Activated CD4-positive, alpha-beta T cell treated with anti-CD3 and anti-CD28 coated beads, Interleukin-2, amount 10 ng/mL, durations not matched to agents 7 days and 5 days (primary cell): ENCODE measurements at places on chromosomes 1 and 21.

- no peak for DNase-seq
Observed at GRCh38 chr1:220420726-220421125, 107.2 kb upstream of the MARK1 start.

DNA sequence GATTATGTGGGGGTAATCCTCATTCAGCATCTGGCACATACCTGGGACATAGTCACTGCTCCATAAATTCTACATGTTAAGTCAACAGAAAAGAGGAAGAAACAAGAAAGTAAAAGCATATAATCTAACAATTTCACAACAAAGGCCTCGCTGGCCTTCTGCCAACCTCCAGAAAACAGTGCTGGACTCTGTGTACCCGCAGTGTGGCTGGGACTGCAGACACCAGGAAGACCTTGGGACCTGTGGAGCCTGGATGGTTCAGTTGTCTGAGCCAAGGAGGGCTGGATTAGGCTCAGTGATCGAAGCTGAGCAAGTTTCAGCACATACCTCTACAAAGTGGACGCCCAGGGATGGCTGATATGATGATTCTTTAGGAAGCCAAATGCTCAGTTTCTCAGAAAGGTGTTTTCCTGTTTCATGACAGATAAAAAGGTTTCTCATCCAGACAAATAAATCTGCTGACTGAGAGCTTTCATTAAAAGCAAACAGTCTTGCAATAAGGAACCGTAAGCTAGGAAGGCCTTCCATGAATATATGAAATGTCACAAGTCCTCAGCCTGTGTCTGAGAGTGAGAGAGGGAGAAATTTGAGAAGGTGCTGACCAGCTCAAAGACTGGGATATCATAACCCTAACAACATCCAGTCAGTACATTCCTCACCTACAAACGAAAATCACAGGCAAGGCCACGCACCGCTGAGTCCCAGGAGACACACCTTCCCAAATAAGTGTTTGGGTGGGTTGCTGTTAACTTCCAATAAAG lies 48.4 kb downstream of the CAPZB start:
- DNase-seq: no peak

DNA sequence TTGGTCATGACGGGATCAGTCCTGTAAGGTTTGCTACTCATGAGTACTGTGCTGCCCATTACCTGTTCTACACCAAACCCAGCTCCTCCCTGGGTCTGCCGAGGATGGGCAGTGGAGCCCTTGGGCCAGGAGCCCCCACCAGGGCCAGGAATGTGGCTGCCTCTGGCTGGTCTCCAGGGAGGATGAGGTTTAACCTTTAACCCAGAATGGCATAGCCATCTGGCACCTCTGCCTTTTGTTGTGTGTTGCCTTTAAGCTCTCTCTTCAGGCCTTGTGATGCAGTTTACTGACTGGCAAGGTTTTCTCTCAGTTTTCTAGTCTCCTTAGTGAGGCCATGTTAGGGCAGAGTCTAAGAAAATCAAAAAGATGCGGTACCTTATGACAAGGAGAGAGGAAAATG lies 38.6 kb downstream of the SIPA1L2 start:
- no peak for DNase-seq

- no peak for DNase-seq
Observed at GRCh38 chr21:9753943-9754342, 767.4 kb upstream of the TPTE start.

- DNase-seq: no peak
Observed at GRCh38 chr21:33815143-33815707, 100.4 kb downstream of the ATP5PO start.

DNA sequence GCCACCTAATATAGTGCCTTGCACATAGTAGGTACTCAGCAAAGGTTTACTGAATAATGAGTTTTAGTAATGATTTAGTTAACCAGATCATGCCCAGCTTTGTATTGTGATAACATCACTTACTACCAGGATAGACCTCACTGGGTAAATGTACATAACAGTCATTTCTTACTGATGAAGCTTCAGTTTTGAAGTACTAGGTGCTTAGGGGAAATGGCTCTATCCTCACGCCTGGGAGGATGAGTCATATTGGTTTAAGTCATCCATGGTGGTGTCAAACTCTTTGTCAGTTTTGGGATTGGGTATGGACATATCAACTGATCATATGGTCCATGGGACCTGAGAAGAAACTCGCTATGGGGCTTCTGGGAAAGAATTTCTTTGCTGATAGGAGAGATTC lies 90.6 kb upstream of the USP24 start:
- no peak for DNase-seq

DNA sequence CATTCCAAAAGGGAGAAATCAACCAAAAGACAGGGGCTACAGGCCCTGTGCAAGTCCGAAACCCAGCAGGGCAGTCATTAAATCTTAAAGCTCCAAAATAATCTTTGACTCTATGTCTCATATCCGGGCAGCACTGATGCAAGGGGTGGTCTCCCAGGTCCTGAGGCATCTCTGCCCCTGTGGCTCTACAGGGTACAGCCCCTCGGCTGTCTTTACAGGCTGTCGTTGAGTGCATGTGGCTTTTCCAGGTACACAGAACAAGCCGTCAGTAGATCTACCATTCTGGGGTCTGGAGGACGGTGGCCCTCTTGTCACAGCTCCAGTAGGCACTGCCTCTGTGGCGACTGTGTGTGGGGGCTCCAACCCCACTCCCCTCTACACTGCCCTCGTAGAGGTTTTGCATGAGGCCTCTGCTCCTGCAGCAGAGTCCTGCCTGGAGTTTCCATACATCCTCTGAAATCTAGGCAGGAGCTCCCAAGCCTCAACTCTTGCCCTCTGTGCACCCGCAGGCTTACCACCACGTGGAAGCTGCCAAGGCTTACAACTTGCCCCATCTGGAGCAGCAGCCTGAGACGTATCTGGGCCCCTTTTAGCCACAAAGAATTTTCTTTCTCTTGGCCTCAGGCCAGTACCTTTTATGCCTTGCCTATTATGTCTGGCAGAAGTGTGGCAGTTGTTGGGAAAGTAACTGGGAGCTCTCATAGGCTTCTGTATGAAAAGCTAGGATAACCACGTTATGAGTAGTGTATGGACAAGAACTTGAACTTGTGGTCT lies 52.5 kb downstream of the POU2F1 start:
- no peak for DNase-seq

GRCh38 chr1:155043301-155043702 lies 7.8 kb upstream of the ADAM15 start:
- no peak for DNase-seq

- no peak for DNase-seq
Observed at GRCh38 chr1:218374401-218375353, 29.5 kb downstream of the TGFB2 start.

- no peak for DNase-seq
Observed at GRCh38 chr1:25541889-25542658, 1.3 kb upstream of the LDLRAP1 start.

- DNase-seq: no peak
Observed at GRCh38 chr1:23922321-23922943, 9.3 kb upstream of the CNR2 start.

DNA sequence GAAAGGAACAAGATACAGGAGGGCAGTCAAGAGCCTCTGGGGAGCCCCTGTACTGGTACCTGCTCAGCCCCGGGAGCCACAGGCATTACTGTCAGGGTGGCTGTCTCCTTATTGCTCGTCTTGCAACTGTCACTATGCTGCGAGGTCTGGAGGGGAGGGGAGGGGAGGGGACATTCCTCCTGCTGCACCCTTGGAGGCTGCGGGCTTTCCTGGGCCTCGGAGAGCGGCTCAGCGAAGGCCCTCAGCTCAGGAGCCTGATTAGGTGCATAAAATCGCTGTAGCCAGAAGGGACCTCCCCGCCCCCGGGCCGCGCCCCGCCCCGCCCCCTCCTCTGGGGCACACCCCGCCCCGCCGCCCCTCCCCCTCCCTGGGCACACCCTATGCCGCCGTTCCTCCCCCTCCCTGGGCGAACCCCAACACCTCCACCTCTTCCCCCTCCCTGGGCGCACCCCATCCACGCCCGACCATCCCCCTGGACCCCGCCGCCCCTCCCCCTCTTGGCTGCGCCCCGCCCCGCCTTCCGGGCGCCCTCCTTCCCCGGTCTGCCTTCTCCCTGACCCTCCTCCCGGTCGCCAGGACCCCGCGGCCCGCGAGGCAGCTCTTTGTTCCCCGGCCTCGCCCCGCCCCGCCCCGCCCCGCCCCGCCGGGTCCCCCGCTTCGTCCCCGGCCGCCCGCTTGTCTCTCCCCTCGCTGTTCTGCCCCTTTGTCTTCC lies 35.5 kb downstream of the CACHD1 start:
- DNase-seq: peak; percentile 58

DNA sequence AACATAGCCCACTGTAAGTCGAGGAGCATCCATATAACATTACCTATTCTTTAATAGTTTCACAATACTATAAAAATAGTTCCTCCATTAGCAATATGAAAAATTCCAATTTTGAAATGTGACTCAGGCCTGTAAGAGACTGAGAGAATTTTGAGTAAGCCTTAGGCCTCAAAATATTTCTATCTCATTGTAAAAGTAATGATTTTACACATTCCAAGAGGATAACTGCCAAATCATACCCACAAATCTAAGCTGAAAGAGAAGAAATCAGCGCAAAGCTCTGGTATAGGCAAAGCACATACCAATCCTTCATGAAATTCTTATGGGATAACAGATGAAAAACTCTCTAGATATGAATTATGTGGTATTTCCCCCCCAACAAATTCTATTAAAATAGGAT lies 144.1 kb downstream of the CDC42BPA start:
- DNase-seq: no peak

GRCh38 chr1:230130172-230130944 lies 63.3 kb downstream of the GALNT2 start:
- DNase-seq: no peak

DNA sequence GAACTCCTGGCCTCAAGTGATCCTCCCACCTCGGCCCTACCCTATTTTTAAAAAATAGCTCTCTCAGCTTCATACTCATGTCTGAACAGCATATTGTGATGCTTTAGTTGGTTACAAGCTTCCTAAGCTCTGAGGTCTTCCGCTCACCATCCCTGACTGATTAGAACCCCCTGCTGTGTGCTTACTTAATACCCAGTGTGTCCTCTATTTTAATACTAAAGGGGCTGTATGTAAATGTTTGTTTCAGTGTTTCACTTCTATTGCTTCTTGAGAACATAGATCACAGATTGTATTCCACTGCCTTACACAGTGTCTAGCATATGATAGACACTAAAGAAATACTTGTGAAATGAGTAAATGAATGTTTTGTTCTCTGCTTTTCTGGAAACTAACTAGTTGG lies 29.8 kb downstream of the ZYG11B start:
- DNase-seq: no peak

DNA sequence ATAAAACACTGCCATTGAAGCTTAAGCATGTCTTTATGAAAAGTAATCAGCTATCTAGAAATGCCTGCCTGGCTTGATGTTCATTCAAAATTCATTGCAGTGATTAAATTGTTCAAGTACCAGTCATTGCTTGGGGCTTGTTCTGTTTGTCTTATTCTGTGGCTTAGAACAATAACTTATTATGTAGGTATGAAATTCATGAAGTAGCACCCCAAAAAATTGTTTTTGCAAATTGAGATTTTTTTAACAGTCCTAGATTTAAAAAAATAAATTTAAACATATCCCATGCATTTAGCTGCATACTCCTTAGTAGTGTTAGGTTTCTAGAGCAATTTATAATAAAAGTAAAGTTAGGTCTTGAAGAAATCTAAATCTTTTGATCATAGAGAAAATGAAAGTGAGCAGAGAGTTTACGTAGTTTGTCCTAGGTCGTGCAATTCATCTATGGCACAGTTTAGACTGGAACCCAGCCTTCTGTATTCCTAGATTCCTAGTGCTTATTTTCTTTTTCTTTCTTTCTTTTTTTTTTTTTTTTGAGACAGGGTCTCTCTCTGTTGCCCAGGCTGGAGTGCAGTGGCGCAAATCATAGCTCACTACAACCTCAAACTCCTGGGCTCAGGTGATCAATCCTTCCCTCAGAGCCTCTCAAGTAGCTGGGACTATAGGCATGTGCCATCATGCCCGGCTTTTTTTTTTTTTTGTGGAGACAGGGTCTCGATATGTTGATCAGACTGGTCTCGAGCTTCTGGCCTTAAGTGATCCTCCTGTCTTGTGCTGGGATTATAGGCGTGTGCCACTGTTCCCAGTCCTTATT lies 9.3 kb downstream of the MIER1 start:
- no peak for DNase-seq

DNA sequence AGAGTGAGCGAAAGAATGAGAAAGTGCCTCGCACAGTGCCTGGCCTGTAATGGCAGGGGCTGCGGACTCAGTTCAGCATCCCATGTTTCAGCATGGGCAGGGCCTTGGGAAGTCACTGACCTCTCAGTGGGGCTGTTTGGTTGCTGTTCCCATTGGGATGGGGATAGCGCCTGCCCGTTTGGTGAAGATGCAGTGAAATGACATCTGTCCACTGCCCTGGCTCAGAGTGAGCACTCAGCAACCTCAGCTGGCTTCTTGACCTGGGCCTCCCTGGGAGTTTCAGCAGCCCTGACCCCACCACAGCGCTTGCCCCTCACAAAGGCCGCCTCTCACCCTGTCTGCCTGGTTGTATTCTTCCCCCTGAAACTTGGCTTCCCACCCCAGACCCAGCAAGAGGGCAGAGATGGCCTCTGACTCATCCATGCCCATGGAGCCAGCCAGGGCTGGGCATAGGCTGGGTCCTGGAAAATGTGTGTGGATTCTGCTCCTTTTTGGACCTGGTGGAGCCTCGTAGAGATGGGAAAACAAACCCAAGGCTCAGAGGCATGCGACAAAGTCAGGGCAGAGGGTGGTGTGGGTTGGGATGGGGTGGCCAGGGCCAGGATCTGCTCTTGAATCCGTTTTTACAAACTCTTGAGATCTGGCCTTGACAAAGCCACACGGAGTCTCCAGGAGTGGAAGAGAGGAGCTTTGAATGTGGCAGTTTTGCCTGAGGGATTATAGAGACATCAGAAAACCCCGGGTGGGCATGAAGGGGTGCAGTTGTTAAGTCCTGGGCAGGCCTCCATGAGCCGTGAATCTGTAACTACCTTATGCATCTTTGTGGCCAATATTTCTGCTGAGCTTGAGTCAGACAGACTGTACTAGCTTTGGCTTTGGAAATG lies 1.2 kb downstream of the XKR8 start:
- DNase-seq: no peak

DNA sequence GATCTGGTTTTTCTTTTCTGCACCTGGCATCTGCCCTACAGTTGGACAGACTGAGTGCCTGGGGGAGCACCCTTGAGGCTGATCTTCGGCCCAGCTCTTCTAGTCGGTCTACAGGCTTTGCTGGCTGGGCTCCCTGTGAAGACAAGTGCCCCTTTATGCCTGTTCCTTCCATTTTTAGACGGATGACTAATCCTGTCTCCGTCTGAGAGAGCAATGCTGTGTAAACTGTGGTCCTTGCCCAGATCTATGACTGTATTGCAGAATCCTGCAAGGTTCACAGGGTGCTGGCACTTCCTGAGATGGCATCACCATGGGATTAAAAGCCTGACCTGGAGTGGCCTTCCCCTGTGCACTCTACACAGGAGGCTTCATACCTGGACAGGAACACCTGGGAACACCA lies 47.6 kb upstream of the SAMD13 start:
- DNase-seq: no peak

- no peak for DNase-seq
Observed at GRCh38 chr21:39003982-39004633, 179.1 kb downstream of the PSMG1 start.

DNA sequence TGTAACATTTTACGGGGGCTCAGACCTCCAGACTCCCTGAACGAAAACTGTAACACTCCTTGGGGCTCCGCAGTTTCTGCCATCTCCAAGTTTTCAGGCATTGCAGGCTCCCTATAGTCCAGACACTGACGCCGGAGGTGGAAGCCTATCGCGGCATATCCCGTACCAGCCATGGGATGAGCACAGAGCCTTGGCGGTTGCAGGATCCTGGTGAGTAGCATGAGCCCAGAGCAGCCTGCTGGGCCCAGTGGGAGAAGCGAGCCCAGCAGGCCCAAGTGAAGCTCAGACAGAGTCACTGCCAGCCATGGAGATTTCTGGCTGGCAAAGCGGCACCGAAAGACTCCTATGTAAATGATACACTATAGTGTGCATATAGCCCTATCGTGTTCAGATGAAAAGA lies 446.8 kb downstream of the COL11A1 start:
- no peak for DNase-seq
